ENCODE measurements at places on chromosomes 1 and 21.

GRCh38 chr21:36973986-36974850, 7.7 kb upstream of the HLCS start:
- DNase-seq, result no peak

- peak; percentile 46 for DNase-seq
Measured at GRCh38 chr1:152458384-152459185, 44.5 kb upstream of the CRNN start.

GRCh38 chr21:41369105-41369919, 7.5 kb downstream of the MX2 start:
- DNase-seq, result no peak

GRCh38 chr1:207024202-207025145, 8.1 kb downstream of the C1orf116 start:
- no peak for DNase-seq

- no peak for DNase-seq
Measured at GRCh38 chr1:85087659-85088407, 39.5 kb upstream of the MCOLN3 start.

- no peak for DNase-seq
Measured at GRCh38 chr1:164660412-164660772, 101.4 kb downstream of the PBX1 start.

GRCh38 chr1:204191456-204191855, 4.8 kb downstream of the KISS1 start:
- DNase-seq, result peak; percentile 43

DNA sequence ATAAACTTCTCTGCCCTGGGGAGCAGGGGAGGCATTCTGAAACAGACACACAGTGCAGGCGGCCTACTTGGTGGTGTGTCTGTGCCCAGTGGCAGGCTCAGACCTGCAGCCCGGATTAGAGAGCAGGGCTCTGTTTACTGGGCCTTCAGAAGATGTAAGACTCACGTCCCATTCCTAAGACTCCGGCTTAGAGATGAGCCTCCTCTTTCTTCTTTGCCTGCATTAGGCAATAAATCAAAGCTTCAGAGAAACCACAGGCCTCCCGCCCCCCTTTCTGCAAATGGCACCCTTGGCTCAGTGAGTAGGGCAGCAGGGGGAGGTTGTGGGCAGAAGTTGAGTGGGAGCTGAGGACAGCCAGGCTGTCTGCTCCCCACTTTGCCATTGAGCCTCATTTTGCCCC, 35.8 kb downstream of the LGR6 start:
- DNase-seq, result no peak

- DNase-seq, result no peak
Measured at GRCh38 chr1:228118040-228118439, 8.9 kb upstream of the MRPL55 start.

DNA sequence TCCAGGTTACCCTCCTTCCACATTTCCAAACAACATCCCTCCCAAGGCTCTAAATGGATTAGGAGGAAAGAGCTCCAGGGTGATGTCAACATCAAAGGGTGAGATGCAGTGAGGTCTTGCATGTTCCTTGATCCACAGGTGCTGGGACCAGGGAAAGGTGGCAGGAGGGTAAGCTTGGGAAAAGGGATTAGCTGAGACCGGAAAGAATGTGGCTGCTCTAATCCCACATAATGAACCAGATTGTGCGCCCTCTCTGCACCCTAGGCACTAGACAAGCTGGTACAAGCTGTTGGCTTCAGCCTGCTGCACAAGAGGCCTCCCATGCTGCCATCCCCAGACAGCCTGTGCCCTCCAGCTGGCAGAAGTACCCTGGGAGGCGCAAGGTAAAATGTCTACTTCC, 34.9 kb downstream of the PLXNA2 start:
- DNase-seq, result no peak

- DNase-seq, result peak; percentile 2
Measured at GRCh38 chr1:3611170-3612019, at the start of gene MEGF6. Gene MEGF6 (minus strand): TSS chr1:3611508. CDS start chr1:3611268, 240 bp downstream.

DNA sequence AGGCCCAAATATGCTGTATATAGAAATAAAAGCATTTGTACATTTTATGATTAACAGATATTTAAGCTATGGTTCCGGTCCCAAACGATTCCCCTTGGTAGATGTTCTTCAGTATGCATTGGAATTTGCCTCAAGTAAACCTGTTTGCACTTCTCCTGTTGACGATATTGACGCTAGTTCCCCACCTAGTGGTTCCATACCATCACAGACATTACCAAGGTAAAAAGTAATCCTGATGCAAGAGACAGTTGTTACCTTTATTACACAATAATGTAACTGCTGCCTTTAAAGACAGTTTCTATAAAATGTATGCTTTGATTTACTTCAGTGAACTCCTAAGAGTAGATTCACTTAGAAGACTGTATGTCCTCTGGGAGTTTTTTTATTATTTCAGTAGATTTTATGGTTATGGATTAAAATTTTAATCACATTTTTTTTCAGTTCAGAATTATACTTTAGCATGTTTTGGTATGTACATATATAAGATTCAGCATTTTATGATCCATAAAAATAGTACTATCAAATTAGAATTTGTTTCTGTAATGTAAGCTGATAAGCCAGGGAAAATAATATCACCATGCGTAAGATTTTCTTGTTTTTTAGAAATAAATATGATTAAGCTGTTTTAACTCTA, 96.5 kb downstream of the USP25 start:
- no peak for DNase-seq

DNA sequence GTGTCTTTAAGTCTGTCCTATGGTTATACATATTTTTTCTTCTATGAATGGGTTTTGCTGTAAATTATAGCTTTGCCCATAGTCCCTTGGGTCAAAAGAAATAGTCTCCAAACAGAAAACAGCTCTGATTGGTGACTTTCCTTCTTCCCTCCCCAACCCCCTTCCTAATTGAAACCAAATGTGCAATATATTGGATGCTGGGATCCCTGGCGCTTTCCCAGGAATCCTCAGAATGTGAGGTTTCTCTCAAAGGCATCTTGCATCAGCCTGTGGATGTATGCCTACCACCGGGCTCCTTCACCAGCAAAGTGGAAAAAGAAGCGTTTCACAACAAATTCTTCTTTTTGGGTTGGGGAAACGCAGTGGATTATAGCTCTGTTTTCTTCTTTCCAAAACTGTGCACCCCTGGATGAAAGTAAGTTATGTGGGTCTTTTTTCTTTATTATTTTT, at the start of gene DDR2:
Gene DDR2, plus strand, starts transcription at position 248 of the 450 bp plus-strand sequence. CDS start 86,600 bp downstream, outside the sequence.
- DNase-seq, result no peak

GRCh38 chr1:230753586-230754251, 6.5 kb downstream of the CAPN9 start:
- DNase-seq, result peak; percentile 32

- no peak for DNase-seq
Measured at GRCh38 chr1:6658359-6659060, 33.8 kb downstream of the THAP3 start.

DNA sequence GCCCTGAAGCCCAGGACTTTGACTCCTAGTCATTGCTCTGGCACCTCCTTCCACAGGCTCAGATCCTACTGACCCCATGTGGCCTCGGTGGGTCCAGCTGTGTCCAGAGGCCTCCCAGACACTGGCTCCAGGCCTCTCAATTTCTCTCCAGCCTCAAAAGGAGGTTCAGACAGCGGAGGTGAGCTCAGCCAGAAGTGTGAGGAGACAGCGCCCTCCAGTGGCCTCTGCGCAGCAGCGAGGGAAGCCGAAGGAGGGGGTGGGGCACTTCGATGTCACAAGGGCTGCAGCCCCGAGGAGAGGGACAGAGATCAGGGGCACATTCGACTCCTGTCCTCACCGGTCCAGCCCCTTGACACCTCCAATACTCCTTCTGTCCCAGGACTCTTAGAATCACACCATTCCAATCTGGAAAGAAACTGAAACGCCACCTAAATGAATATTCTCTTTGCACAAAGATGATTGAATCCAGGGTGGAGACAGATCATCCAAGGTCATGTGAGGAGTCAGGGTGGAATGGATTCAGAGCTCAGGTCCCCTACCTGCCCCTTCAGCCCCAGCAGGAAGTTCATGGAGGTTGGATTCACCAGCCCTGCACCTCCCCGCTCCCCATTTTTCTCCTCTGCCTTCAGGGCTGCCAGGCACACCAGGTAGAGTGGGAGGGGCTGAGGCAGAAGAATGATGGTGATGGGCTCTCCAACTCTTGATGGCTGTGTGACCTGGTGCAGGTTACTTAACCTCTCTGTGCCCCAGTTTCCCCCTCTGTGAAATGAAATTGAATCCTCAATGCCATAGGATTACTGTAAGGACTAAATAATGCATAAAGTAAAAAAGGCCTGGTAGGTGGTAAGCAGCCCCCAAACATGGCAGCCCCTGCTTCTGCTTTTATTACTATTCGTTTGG, 34.8 kb upstream of the ZBTB40 start:
- peak; percentile 89 for DNase-seq

DNA sequence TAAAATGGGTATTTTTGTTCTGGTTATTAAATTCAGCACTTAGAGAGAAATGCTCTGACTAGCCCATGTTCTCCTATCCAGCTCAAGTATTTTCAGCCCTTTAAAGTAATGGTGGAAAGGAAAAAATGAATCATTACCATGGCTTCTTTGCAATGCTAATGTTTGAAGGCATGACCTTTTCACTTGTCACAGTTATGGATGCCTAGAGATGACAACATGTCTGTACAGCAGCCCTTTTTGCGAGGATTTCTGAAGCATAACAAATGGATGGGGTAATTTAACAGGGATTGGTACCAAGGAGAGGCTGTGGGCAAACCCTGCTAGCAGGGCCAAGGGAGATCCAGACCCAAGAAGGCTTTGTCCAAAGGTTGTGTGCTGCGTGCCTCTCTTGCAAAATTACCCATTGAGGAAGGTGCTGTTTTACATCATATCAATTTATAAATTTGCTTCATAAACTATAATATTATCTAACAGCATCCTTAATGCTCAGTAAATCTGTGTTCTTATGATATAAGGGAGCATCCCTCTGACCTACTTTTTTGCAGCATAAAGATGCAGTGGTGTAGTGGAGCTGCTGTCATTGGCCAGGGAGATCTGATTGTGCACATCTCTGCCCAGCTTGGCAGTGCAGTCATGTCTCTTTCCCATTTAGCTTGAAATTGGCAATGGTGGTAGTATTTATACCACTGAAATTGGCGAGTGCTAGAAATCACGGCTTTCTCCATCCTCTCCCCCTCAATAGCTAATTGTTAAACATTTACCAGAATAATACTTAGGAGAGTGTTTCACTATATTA, 327.1 kb downstream of the PCP4 start:
- no peak for DNase-seq

DNA sequence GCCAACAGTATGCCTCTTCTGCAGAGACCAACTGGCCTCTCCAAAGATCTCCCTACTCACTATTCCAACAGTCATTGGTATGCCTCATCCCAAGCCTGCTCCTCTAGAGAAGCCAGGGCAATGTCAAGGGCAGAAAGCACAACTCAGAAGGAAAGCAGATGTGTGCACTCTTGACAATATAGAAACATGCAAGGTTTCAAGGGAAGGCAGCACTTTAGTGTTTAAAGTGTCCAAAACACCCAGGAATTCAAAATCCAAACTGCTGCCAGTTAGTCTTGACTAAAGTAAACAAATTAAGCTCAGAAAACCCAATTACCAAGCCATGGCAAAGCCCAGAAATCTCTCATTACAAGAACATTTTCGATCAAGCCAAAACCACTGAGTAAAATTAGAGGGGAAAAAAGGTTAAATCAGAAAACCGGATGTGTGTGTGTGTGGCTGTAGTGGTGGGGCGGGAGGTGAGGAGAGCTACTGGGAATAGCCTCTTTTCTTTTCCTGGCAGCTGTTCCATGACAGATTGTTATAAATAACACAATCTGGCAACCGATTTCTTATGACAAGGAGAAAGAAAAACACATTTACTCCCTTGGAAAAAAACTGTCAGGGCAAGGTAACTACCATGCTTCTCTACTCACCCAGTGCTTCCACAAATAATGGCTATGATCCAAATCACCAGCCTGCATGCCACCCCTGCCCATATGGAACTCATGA, 39.2 kb downstream of the EIF2B3 start:
- DNase-seq, result peak; percentile 91

GRCh38 chr1:15219280-15220023, 27.6 kb upstream of the FHAD1 start:
- DNase-seq, result no peak

- DNase-seq, result no peak
Measured at GRCh38 chr1:154157520-154158306, 2.8 kb upstream of the NUP210L start.

DNA sequence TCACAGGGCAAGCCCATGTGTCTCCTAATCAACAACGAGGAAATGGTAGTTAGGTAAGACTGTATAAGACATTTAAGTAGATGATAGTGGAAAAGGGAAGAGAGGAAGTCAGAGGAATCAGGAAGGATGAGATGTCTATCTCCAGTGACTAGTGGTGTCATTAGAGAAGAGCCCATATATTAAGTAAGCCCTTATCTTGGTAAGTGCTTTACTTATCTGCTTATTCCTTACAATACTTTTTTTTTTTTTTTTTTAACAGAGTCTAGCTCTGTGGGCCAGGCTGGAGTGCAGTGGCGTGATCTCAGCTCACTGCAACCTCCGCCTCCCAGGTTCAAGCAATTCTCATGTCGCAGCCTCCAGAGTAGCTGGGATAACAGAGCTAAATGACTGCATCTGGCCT, 29.5 kb downstream of the RNF11 start:
- no peak for DNase-seq

DNA sequence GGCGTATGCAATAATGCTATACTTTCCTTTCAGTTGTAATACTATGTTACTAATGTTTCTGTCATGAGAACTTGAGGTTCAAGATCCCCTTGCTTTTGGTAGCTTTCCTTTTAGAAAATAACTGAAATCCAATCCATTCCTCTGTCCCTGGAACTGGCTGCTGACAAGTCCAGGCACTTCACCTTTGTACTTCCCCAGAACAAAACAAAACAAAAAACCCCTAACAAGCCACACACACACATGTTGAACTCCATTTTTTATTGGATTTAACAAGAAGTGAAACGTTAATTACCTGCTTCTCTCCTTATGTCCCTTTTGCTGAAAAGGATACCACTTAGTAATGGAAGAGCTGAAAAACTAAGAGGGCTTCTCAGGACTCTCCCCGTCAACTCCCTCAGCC, 26.1 kb upstream of the SDC3 start:
- no peak for DNase-seq

DNA sequence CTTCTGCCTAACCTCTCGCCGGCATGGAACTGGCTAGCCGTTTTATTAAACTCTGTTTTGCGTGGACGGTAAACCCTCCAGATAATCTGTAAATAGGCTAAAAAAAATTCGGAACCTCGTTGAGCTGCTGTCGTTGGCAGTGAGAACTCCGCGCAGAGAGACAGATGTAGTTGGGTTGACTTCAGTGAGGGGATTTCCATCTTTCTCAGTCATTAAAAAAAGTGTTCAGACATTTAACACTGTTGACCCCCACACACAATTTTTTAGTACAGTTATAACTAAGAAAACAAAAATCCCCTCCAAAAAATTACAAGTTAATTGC, 464 bp downstream of the PARK7 start:
- DNase-seq, result no peak

- no peak for DNase-seq
Measured at GRCh38 chr1:36715797-36716196, 233.1 kb upstream of the CSF3R start.

DNA sequence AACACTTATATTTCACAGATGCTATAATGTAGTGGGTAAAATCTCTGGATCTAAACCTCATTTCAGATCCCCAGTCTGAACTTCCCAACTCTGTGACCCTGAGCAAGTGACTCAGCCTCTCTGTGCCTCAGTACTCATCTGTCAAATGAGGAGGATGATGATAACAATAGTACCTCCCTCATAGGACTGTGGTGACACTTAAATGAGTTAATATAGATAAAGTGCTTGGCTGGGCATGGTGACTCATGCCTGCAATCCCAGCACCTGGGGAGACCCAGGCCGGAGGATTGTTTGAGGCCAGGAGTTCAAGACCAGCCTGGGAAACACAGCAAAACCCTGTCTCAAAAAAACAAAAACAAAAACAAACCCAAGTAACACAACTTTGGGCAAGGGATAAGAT, 4.7 kb upstream of the ECE1 start:
- DNase-seq, result no peak

Measured in NCI-H2081 (cell line).